SW480 (cell line): ENCODE measurements at places on chromosomes 12 and 14.
A peak's percentile ranks its signal among the peaks of the same experiment; 100 is the strongest.

DNA sequence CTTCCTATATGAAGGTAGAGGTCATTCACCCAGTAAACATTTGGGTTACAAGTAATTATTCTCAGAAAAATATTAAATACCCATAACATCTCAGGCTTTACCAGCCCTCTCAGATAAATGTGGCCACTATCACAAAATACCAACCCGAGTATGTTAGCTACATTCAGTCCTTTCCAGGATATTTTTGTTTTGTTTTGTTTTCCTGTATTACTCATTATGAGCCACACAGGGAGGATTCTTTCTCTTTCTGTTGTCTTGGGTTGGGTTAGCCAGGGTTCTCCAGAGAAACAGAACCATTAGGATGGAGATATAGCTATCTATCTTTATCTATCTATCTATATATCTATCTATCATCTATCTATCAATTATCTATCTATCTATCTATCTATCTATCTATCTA is 947.6 kb upstream of the MDGA2 start:
- DNase-seq, result no peak

- no peak for DNase-seq
Observed at GRCh38 chr12:19485240-19485639, 45.9 kb downstream of the AEBP2 start.

- peak; percentile 57 for DNase-seq
Observed at GRCh38 chr14:52694761-52695480, 437 bp downstream of the ERO1A start.

DNA sequence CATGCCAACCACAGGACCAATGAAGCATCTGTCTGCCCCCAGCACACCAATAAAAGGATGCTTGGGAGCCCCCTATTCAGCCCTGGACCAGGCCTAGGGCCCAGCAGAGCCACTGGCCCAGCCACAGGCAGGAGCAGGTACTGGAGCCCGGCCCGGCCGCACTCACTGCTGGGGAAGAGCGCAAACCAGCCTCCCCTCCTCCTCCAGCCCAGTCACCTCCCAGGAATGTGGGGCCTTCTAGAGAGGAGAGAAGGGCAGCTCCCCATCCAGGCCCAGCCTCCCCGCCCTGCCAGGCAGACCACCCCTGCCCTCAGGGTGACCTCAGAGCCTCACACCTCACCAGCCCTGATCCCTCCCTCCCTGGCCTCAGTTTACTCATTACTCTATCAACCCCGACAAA is 56.2 kb downstream of the CCNK start:
- DNase-seq, result peak; percentile 70

GRCh38 chr12:54272214-54272613 is 7.7 kb downstream of the CBX5 start:
- no peak for DNase-seq

- DNase-seq, result no peak
Observed at GRCh38 chr14:20935303-20935984, 19.8 kb upstream of the RNASE2 start.

GRCh38 chr14:23564181-23564812 is 3.3 kb downstream of the AP1G2 start:
- DNase-seq, result no peak

DNA sequence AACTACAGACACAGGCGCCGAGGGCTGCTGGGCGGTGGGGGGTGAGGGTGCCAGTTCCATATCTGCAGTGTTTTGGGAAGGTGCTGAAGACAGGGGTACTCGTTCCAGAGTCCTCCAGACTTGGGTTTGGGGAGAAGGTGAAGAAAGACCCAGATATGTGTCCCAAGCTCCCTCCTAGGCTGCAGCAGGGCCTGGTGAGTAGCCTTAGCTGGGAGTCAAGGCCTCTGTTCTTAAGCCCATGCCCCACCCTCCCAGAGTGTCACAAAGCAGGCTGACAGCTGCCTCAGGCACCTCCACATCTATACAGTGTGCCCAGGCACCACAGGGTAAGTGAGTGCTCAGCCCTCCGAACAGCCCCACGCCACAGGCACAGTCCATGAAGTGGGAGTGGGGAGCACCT is 4.3 kb downstream of the NCKAP5L start:
- DNase-seq, result no peak

DNA sequence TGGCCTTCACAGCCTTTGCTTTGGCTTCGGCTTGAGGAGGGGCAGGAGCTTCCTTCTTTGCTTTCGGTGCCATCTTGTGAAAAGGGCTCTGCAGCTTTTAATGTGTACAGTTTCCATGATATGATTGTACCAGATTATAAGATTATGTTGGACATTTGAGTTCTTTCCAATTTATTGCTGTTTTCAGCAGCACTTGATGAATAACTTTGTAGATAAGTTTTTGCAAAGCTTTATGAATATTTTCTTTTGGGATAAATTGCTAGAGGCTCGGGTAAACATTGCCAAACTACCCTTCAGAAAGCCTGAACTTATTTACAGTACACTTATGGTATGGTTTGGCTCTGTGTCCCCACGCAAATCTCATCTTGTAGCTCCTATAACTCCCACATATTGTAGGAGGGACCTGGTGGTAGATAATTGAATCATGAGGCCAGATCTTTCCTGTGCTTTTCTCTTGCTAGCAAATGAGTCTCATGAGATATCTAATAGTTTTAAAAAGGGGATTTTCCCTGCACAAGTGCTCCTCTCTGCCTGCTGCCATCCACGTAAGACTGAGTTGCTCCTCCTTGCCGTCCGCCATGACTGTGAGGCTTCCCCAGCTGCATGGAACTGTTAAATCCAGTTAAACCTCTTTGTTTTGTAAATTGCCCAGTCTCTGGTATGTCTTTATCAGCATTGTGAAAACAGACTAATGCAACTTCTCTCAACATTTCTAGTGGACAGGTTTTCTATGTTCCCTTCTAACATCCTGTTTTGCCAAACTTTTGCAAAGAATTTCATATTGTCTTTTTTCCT is 70.4 kb downstream of the RCOR1 start:
- no peak for DNase-seq

- peak; percentile 57 for DNase-seq
Observed at GRCh38 chr12:102917026-102917787, at the start of gene PAH. TSS of gene PAH (minus strand) at chr12:102917244. CDS start at chr12:102917130, 114 bp downstream.

DNA sequence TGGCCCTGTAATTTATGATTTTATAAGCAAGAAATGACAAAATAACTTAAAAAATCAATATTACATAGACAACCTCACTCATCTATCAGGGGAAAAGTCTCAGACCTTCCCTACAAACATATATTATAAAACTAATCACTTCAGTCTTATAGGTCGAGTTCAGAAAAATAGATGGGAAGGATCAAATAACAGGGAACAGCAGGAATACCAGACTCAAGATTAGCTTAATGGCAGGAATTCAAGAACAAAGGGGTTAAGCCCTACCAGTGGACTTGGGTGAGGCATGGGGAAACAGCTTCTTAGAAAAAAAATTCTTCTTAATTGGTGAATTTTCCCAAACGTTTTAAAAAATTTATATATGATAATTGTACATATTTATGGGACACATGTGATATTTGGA is 51.6 kb upstream of the CRY1 start:
- no peak for DNase-seq

DNA sequence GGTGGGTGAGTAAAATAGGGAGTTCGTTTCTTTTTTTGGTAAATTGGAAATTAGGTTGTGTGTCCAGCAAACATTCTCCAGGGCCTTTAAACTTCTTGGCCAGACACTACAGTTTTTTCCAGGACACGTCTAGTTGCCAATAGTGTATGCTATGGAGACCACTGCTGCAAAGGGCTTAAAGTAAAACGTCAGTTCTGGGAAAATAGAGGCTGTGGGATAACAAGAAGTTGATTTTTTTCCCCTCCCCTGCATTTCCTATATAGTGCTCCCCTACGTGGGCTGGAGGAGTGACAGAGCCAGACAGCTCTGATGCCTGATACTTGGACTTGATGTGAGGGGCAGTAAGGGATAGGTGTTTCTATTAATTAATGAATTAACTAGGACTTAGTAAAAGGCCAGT is 2.4 kb downstream of the ACVR1B start:
- no peak for DNase-seq

- no peak for DNase-seq
Observed at GRCh38 chr12:47111392-47111778, 31.6 kb upstream of the AMIGO2 start.

DNA sequence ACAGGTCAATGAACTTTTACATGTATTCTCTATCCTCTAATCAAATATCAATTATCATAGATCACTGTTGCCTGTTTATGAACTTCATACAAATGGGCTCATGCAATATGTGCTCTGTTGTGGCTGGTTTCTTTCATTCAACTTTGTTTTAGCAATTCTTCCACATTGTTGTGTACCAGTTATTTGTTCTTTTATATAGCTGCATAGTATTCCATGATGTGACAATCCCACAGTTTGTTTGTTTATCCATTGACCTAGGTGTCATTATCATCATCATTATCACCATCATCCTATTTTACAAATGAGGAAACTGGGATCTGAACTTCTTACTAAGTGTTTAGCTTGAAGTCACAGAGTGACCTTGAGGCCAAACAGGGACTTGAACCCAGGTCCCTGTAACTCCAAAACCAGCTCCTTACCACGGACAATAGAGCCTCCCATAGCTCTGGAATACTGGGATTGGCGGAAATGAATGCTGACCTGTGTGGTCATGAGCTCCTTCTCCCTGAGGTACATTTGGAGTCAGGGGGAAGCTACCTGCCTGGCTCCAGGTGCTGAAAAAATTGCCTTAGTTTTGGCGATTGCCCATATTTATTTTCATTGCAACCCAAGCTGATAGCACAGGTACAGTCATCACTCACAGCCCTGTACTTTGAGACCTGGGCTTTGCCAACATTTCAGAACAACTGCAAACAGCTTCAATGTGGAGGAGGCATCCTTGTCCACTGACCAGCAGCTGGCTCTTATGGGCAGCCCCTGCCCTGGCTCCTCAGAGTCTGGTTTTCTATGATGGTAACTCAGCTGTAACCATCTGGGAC is 9.2 kb downstream of the ZFP36L1 start:
- peak; percentile 47 for DNase-seq

DNA sequence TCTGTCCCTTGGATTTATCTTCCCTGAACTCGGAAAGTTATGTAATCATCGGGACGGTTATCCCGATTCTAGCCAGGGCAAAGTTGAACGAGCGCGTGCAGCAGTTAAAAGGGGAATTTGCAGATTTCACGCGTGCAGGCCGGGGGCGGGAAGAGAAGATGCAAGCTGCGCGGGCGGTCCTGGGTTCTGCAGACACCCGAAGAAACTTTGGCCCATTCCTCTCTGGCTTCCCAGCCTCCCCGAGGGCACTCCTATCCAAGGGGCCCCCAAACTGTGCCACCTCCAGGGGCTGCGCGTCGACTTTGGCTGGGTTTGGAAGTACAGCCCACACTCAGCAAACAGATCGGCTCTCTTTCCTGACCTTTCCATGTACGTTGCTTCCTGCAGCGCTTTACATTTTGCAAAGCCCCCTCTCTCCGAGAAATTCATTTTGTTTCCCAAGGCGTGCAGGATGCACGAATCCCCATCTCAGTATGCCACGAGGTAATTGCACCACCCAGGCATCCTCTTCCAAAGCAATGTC is 941 bp upstream of the PPP1CC start:
- DNase-seq, result peak; percentile 18

GRCh38 chr14:93010522-93011140 is 87.7 kb downstream of the CHGA start:
- DNase-seq, result no peak

DNA sequence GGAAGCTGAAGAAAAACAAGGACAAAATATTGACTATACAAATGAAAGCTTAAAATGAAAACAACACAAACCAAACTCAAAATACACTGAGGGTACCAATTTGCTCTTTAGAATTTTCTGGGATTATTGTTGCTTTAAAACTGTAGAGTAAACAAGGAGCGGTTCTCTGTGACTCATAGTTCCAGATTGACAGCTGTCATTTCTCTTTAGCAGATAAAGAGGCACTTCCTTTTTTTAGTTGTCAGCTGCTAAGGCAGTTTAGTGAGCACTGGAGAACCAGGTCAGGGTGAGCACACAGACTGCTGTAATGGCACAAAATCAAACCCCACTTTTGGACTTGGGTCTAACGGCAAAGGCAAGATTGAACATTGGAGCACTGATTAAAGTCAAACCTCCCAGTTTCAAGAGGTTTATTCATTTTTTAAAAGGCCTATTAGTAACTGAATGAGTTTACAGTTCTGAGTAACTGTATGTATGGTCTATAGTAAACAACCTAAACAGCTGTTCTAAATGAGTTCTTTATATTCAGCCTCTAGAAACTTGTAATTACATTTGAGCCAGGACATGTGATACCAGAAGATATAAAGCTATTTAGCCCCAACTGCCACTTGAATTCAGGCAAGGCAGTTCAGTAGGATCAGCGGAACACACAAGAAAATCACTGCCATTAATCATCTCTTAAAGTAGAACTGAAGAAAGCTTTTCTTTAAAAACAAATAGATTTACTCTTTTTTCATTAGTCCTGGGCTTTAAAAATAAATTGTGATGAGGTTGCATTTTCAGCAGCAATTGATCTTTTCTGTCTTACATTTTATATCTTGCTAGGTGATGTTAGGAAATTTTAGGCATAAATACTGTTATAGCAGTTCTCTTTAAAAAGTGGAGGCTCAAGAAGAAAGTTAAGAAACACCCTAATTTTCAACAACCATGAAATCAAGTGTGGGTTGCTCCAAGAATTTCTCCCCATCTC is 71.7 kb upstream of the PRICKLE1 start:
- no peak for DNase-seq

GRCh38 chr14:100914597-100915021 is 11.1 kb upstream of the RTL1 start:
- no peak for DNase-seq
